ENCODE measurements at places on chromosomes 1 and 21. TPM values are rescaled to one million over a fixed set of nuclear protein-coding genes. Genes with fewer than 3 reads are reported as not detected.

C21orf91 gene
- 14.5 TPM for total RNA-seq

FMO4 gene
- total RNA-seq = 0.54 TPM

FNBP1L gene
- total RNA-seq = 16.5 TPM

CR1 gene
- total RNA-seq = 15.9 TPM

TLCD4 gene
- 15.3 TPM for total RNA-seq

TMEM269 gene
- total RNA-seq = 0.12 TPM

CITED4 gene
- 14.2 TPM for total RNA-seq

PLA2G2A gene
- total RNA-seq = 98.6 TPM

RGS18 gene
- 3.8 TPM for total RNA-seq

SPRR2G gene
- total RNA-seq = not detected

GJB3 gene
- total RNA-seq = 6.4 TPM

GLIS1 gene
- total RNA-seq = not detected

CHI3L2 gene
- total RNA-seq = not detected

ZNF593OS gene
- total RNA-seq = not detected

PALMD gene
- 46.7 TPM for total RNA-seq

SFT2D2 gene
- 35.0 TPM for total RNA-seq
